Kidney (tissue), 22 donors: ENCODE measurements at places on chromosomes 16 and 17. TPM values are rescaled to one million over a fixed set of nuclear protein-coding genes. Genes with fewer than 3 reads are reported as not detected.

DNA sequence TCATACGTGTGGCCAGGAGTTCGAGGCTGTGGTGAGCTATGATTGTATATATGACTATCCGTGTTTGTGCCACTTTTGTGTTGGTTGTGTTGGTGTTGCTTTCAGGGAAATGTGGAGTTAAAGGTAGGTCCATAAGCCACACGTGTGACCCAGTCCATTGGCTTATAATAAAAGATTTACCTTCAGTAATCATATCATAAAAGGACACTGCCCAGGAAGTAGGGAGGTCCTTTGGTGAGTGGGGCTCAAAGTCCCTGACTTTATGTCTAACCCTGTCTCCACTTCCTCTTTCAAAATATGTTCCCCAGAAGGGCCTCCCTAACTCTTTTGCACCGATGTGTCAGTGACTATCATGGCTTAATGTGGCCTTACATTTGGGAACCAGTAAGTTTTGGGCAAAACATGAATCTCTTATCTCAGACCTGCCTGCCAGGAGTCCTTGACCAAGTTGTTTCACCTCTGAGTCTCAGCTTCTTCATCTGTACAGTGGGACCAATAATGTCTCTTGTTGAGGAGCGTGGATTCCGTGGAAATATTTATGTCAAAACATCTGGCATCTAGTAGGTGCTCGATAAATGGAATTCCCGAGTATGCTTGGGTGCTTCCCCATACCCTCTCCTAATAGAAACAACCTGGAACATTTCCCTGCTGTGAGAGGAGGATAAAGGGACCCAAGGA lies 4.8 kb downstream of the TNP2 start:
- no peak for DNase-seq

GRCh38 chr17:291587-291986 lies 61.0 kb downstream of the RPH3AL start:
- no peak for DNase-seq

GRCh38 chr16:11429823-11430222 lies 84.6 kb downstream of the RMI2 start:
- no peak for DNase-seq

- peak; percentile 83 for DNase-seq
These were observed 13.4 kb upstream of the CRISPLD2 start for GRCh38 chr16:84806256-84806889.

DNA sequence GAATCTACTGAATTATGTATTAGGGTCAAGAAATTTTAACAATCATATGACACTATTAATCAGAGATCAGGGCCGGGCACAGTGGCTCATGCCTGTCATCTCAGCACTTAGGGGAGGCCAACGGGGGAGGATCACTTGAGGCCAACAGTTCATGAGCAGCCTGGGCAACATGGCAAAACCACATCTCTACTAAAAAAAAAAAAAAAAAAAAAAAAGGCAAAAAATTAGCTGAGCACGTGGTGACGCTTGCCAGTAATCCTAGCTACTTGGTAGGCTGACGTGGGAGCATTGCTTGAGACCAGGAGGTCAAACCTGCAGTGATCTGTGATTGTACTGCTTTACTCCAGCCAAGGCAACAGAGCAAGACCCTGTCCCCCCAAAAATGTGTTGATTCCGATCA lies 52.5 kb upstream of the CLEC3A start:
- no peak for DNase-seq

Gene MEFV
- polyA plus RNA-seq = not detected

Gene KRT27
- polyA plus RNA-seq = not detected

Gene OR1A1
- not detected for polyA plus RNA-seq
